ENCODE measurements at places on chromosomes 11 and 22.
A peak's percentile ranks its signal among the peaks of the same experiment; 100 is the strongest.

DNA sequence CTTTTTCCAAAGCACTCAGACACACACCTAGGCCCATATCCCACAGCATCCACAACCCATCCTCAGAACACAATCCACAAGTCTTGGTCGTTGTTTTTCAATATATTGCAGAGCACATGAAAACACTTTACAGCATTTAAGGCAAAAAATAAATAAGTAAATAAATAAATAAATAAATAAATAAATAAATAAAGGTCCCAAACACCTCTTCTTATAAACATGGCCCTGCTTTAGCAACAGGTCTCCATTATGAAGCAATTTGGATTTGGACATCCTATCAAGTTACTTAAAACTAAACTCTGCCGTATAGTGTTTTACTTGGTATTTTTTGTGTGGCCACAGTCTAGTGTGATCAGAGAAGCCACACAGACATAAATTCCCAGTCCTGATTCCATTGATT lies 10.7 kb upstream of the PLEKHA7 start:
- no peak for DNase-seq

DNA sequence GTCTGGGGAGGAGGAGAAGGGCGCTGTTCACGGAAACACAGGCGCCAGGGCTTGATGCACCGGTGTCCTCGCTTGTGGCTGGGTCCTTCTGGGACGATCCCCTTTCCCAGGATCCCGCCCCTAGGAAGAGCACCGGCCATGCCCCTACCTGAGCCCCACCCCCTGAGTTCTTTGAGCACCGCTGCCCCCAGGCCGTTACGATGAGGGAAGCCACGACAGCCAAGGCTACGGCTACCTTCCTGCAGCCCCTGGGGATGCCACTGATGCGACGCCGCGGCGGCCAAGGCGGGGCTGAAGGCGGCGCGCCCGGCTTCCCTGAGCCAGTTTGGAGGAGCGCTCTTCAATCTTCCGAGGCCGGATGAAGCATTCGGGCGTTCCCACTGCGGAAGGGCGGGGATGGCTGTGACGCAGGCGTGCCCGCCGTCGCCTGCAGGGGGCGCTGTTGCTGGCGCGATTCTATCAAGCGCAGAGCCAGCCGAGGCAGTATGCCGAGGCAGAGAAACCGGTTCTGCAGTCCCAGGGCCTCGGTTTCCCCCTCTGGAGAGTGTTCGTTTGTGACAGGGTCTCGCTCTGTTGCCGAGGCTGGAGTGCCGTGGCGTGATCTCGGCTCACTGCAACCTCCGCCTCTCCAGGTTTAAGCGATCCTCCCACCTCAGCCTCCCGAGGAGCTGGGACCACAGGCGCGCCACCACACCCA lies 9.7 kb upstream of the NEFH start:
- peak; percentile 69 for DNase-seq

GRCh38 chr11:131302836-131303235 lies 67.6 kb upstream of the NTM start:
- no peak for DNase-seq

- DNase-seq, result no peak
Measured at GRCh38 chr11:102573851-102574250, 43.3 kb upstream of the MMP7 start.

DNA sequence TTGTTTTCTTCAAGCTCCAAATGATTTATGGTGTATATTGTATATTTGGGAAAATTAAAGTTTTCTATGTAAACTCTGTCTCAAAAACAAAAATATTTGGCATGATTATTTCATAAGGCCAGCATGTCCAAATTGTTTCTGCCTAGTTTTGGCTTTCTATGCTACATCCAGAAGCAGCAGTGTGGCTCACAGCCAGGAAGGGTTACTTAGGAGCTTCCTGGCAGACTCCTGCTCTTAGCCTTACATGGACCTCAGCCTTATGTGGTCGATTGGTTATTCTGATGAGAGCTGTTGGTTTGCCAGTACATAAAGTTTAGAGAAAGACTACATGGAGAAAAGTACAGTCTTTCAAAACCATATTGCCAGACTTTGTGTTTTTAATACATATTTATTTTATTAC lies 297.7 kb upstream of the FAT3 start:
- no peak for DNase-seq

Data from CD8-positive, alpha-beta memory T cell (primary cell).